ENCODE measurements at places on chromosomes 4 and X.

- DNase-seq = no peak
These were observed 74.6 kb upstream of the SPOCK3 start for GRCh38 chr4:167308876-167309275.

DNA sequence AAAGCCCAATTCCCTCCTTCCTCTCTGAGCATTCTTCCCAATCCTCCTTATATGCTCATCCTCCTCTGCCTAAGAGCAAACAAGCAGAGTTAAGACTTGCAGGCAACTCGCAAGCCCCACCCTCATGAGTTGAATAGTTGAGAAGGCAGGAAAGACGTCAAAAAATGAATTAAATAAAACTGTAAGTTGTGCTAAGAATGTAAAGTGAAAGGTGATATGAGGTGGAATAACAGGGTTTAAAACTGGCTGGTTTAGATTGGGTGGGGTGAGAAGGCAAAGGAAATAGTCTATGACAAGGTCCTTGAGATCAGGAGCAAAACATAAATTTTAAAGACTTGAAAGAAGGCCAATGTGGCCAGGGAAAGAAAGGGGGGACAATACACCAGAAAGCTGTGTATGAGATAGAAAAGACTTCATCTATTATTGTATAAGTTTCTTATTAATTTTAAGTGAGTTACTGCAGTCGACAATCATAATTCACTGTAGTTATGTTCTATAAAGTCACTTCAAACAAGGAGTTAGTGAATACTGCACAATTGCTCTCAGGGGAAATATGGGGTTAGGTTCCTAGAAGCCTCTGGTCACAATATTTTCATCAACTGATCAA is 124.9 kb downstream of the RELL1 start:
- no peak for DNase-seq

DNA sequence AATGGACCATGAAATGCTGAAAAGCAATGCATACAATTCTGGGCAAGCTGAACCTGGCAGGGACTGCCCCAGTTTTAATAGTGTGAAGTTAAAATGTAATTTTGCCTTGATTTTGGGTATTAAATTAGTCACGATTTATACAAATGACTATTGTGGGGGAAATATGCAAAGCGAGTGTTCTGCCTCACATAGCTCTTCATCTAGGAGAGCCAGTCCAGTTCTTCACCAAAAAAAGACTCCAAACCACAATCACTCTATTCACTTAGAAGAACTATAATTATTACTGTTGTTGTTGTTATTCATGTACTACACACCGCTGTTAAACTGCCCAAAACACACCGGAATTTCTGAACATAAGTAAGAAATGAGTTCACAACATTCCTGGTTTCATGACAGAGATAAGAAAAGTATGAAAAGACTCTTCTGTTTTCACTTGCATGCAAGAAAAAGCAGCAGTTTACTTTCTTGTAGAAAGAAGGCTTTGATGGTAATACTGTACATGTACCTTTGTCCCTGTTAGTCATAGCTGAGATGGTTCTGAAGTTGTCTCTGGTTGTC is 101.9 kb downstream of the QRFPR start:
- DNase-seq = no peak

- DNase-seq = no peak
These were observed 28.6 kb downstream of the RGS12 start for GRCh38 chr4:3321295-3321889.

DNA sequence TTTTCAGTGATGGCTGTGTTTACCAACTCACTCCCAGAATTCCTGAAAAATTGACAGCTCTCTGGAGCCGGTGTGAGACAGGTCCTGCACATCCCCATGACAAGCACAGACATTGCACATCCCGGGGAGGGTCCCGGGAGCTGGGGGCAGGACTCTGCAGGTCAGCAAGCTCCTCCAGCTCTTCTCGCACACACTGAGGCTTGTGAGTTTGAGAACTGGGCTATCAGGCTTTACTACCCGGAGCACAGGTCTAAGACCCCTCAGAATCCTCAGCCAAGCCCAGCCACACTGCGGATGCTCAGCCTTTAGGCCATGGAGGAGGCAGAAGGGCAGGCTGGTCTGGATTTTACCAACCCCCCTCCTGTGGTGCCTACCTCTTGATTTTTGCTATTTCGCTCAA is 5.6 kb upstream of the CLDN24 start:
- no peak for DNase-seq

DNA sequence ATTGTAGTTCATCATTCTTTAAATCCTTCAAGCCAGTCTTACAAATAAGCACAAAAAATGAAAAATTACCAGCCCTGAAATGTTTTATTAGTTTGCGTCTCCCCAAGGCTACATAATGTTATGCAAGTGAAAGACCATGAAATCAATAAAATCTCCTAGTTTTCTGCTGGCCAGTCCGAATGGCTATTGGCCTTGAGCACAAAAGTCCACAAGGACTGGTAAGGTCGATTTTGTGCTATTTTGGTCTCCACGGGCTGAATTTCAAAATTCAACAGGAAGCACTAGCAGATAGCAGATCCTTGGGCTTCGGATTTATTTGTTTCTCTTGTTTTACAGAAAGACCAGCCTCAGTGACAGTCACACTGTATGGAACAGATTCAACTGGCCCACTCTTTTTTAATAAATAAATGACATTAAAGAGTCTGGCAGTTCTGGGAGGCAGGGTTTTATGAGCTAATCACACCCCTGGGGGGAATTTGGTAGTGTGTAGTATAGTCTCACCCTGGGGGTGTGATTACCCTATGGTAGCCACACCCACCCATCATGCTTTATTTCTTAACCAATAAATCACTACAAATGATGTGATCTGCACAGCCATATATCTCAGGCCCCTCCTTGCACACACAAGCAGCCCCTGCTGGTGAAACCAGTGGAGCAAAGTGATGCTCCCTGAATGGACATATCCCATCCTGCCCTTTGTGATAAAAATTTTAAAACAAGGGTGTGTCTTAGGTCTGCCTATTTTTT is 51.1 kb upstream of the TMEM33 start:
- DNase-seq = no peak

Data from NCI-H2081 treated with DMSO at 0.1 percent for 48 hours (cell line).